ENCODE measurements at places on chromosomes 5 and 9. TPM values are rescaled to one million over a fixed set of nuclear protein-coding genes. Genes with fewer than 3 reads are reported as not detected.
A peak's percentile ranks its signal among the peaks of the same experiment; 100 is the strongest.

- no peak for DNase-seq
These were observed 2.0 kb downstream of the OR2V2 start for GRCh38 chr5:181149355-181149754.

GRCh38 chr9:78871452-78872331 lies 574.8 kb downstream of the PSAT1 start:
- peak; percentile 95 for DNase-seq

Gene OR1L1
- total RNA-seq: not detected

Gene TAS2R1
- not detected for total RNA-seq

GRCh38 chr5:176161431-176161830 lies 76.8 kb upstream of the SIMC1 start:
- DNase-seq: no peak

- no peak for DNase-seq
These were observed 86.5 kb downstream of the SREK1 start for GRCh38 chr5:66230551-66230950.

GRCh38 chr5:139446956-139447779 lies 7.8 kb upstream of the DNAJC18 start:
- DNase-seq: peak; percentile 35

- peak; percentile 26 for DNase-seq
These were observed 24.4 kb downstream of the ZNF474 start for GRCh38 chr5:122153774-122154173.

GRCh38 chr5:156094001-156094400 lies 233.0 kb upstream of the SGCD start:
- DNase-seq: peak; percentile 19

Gene CCDC183
- not detected for total RNA-seq

DNA sequence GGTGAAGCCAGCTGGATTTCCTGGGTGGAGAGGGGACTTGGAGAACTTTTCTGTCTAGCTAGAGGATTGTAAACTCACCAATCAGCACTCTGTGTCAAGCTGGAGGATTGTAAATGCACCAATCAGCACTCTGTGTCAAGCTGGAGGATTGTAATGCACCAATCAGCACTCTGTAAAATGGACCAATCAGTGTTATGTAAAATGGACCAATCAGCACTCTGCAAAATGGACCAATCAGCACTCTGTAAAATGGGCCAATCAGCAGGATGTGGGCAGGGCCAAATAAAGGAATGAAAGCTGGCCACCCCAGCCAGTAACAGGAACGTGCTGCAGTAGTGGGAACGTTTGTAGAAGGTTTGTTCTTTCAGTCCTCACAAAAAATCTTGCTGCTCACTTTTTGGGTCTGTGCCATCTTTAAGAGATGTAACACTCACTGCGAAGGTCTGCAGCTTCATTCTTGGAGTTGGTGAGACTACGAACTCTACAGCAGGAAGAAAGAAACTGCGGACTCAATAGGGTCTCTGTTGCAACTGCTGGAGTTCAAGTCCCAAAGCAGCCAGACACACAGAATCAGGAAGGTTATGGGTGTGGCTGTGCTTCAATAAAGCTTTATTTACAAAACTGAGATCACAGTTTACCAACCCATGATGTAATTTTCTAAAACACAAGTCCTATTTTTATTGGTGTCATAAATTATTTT lies 145.7 kb upstream of the ERCC6L2 start:
- no peak for DNase-seq

All from IMR-90 (cell line).